ENCODE measurements at places on chromosomes 11 and 22. TPM values are rescaled to one million over a fixed set of nuclear protein-coding genes. Genes with fewer than 3 reads are reported as not detected.

The ADAMTS8 gene
- polyA plus RNA-seq, result not detected

DNA sequence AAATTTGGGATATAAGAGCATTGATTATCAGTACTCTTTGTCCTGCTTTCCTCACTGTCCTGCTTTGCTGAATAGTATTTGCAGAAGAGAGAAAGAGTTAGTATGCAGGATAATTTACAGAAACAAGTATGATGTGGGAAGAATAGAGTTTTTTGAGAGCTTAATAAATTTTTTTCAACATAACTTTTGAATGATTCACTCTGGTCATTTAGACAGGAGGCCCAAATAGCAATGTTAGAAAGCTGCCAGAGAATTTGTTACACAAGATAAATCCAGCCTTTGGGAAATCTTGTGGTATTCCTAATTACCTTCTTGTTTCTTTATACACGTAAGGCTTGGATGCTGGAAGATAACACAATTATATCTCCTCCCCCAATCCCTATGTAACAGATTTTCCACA is 484.6 kb downstream of the CNTN5 start:
- no peaks in the 10 kb centered on the region for H3K36me3 ChIP-seq
- H3K4me3 ChIP-seq, result no peak overlapping the region
- no peak for DNase-seq
- H3K27me3 ChIP-seq, result no peaks in the 10 kb centered on the region

- no peak for DNase-seq
- H3K4me3 ChIP-seq, result no peak overlapping the region
- no peaks in the 10 kb centered on the region for H3K4me1 ChIP-seq
- no peak overlapping the region for H3K27ac ChIP-seq
These were observed 975.6 kb downstream of the BRD1 start for GRCh38 chr22:48851933-48852549.

GRCh38 chr11:21546703-21547102 is 646.2 kb upstream of the ANO5 start:
- H3K4me3 ChIP-seq, result no peak overlapping the region
- H3K27me3 ChIP-seq, result no peaks in the 10 kb centered on the region
- no peaks in the 10 kb centered on the region for H3K4me1 ChIP-seq
- H3K27ac ChIP-seq, result no peak overlapping the region
- DNase-seq, result no peak

DNA sequence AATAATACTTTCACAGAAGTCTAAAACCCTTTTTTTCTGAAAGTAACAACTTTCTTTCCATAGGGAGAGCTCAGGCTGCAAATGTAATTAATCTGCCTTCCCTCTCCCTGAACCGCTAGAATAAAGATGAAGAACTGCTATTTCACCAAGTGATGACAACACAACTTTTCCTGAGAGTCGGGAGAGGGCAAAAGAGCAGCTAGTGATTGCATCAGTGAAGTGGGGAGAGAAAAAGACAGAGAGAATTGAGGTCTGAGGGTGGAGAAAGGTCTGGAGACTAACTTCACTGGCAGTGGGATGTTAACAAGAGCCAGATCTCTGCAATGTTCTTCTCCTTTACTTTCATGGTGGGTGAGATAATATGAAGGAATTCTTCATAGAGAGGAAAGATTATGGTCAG is 10.9 kb upstream of the MPEG1 start:
- no peaks in the 10 kb centered on the region for H3K27me3 ChIP-seq
- DNase-seq, result peak; percentile 64

DNA sequence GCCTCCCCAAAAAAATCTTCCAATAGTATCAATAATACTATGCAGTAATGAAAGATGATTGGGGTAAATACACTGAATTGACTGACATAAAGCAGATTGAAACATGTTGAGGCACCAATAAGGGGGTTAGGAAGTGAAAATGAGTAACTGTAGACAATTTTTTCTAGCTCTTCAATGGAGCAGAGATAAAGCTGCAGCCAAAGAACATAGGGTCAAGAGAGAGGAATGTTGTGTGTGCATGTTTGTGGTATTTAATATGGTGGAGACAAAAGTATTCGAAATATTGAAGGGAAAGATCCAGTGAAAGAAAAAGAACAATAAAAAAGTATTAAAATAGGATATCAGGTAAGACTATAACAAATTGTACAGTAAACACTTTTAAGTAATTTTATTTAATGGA is 450.0 kb upstream of the CCDC179 start:
- H3K27ac ChIP-seq, result no peak overlapping the region
- H3K36me3 ChIP-seq, result no peaks in the 10 kb centered on the region
- no peak for DNase-seq

DNA sequence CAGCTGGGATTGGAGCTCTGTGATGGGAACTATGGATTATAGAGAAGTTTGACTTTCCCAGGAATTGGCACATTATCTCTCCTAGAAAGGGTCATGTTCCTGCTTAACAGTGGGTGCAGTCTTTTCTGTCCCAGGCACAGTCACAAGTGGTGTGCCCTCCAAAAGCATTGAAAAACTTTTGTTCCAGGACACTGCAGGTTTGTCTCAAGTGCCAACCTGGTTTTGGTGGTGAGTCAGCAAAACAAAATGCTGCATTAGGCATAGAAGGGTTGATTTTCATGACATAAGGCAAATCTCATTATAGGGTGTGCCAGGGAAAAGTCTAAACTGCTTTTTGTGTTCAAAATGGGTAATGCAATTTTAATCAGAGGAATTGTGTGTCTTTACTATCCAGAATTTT is 4.9 kb downstream of the HTATIP2 start:
- H3K4me1 ChIP-seq, result peaks cover 10% of the 10 kb centered on the region
- peaks cover 9% of the 10 kb centered on the region for H3K36me3 ChIP-seq
- H3K27me3 ChIP-seq, result no peaks in the 10 kb centered on the region
- no peak overlapping the region for H3K27ac ChIP-seq
- no peak overlapping the region for H3K4me3 ChIP-seq

The LRRC56 gene
- polyA plus RNA-seq, result 0.43 TPM

The PRR5L gene
- 7.4 TPM for polyA plus RNA-seq

The COMT gene
- 400 TPM for polyA plus RNA-seq

The CCDC73 gene
- 0.01 TPM for polyA plus RNA-seq

GRCh38 chr22:43860831-43861230 is 1.5 kb downstream of the SULT4A1 start:
- no peak overlapping the region for H3K27ac ChIP-seq
- no peak for DNase-seq
- no peak overlapping the region for H3K4me3 ChIP-seq

The NAALADL1 gene
- polyA plus RNA-seq, result 11.1 TPM

- no peak for DNase-seq
- H3K27me3 ChIP-seq, result no peaks in the 10 kb centered on the region
- no peak overlapping the region for H3K4me3 ChIP-seq
- no peaks in the 10 kb centered on the region for H3K4me1 ChIP-seq
- no peaks in the 10 kb centered on the region for H3K36me3 ChIP-seq
These were observed 16.5 kb upstream of the GAL start for GRCh38 chr11:68667511-68668500.

DNA sequence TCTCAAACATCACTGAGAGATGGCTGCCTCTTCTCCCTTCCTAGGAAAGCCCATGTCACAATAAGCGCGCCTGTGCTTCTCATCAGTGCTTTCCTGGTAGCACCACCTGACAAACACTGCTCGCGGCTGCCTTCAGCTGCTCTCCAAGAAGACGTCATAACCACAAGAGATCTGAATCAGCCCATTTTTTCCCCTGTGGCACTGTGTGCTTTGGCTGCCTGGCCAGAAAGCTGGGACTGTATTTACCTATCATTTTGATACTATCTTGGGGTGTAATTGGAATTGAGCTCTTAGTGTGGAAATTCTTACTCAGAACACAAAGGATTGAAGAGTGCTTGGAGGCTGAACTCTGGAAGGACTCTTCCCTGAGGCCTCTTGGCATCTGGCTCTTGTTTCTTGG is 50.3 kb upstream of the EHF start:
- DNase-seq, result no peak
- no peaks in the 10 kb centered on the region for H3K36me3 ChIP-seq

DNA sequence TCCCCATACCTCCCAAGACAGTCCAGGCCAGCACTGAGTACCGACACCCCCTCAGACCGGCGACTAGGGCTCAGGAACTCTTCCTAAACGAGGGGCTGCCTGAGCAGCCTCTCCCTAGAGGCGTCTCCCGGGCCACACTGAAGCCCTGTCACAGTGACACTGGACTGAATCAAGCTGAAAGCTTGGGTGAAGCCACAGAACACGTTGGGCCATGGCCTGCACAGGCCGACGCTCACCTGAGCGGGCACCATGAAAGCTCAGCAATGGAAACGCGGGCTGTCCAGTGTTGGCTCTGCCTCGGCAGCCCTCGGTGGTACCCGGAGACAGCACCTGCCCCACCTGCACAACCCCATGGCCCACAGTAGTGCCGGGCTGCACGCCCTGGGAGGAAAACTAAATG is 42.7 kb upstream of the MOB2 start:
- no peaks in the 10 kb centered on the region for H3K27me3 ChIP-seq
- H3K4me1 ChIP-seq, result no peaks in the 10 kb centered on the region
- no peak overlapping the region for H3K27ac ChIP-seq
- no peak overlapping the region for H3K4me3 ChIP-seq
- H3K36me3 ChIP-seq, result peaks cover 31% of the 10 kb centered on the region

The CARNS1 gene
- not detected for polyA plus RNA-seq

DNA sequence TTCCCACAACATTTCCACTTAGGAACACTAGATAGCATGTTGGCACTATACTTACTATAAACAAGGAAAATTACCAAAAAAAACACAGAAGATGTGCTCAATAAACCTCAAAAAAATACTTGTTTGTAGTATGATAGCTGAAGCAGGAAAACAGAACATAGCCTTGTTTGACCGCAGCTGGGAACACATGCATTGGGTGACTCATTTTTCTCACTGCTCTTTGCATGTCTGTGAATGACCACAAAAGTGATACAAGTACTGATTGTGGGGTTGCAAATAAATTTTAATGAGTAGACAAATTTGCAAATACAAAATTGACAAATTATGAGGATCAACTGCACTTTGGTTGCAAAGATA is 22.8 kb upstream of the GUCY1A2 start:
- no peak overlapping the region for H3K4me3 ChIP-seq
- H3K4me1 ChIP-seq, result no peaks in the 10 kb centered on the region
- no peaks in the 10 kb centered on the region for H3K27me3 ChIP-seq
- no peak for DNase-seq
- no peaks in the 10 kb centered on the region for H3K36me3 ChIP-seq

- H3K4me1 ChIP-seq, result no peaks in the 10 kb centered on the region
- H3K4me3 ChIP-seq, result no peak overlapping the region
- DNase-seq, result no peak
- no peaks in the 10 kb centered on the region for H3K27me3 ChIP-seq
- H3K36me3 ChIP-seq, result peaks cover 40% of the 10 kb centered on the region
- no peak overlapping the region for H3K27ac ChIP-seq
These were observed 132.1 kb upstream of the LDLRAD3 start for GRCh38 chr11:35811783-35812182.

The RFPL1 gene
- polyA plus RNA-seq, result 0.20 TPM

The CSRP3 gene
- polyA plus RNA-seq, result not detected

The PPFIBP2 gene
- 8.6 TPM for polyA plus RNA-seq

The SGSM1 gene
- polyA plus RNA-seq, result not detected
